Vagina (tissue), 2 donors: ENCODE measurements at places on chromosomes 12 and 14. TPM values are rescaled to one million over a fixed set of nuclear protein-coding genes. Genes with fewer than 3 reads are reported as not detected.

Gene KRT80
- total RNA-seq = 7.9 TPM

Gene PPFIA2
- 5.2 TPM for total RNA-seq

GRCh38 chr12:26274441-26275312, 79.3 kb downstream of the SSPN start:
- peak; percentile 98 for DNase-seq
- no peak overlapping the region for H3K4me3 ChIP-seq
- H3K4me1 ChIP-seq = peaks cover 64% of the 10 kb centered on the region
- H3K27ac ChIP-seq = peak overlapping the region; percentile 90

- H3K27me3 ChIP-seq = no peaks in the 10 kb centered on the region
- H3K4me1 ChIP-seq = peaks cover 44% of the 10 kb centered on the region
- no peaks in the 10 kb centered on the region for H3K36me3 ChIP-seq
- H3K4me3 ChIP-seq = peak overlapping the region; percentile 75
- no peak for DNase-seq
These were observed 564 bp downstream of the ATXN3 start for GRCh38 chr14:92105893-92106142.

- no peaks in the 10 kb centered on the region for H3K4me1 ChIP-seq
- no peak overlapping the region for H3K27ac ChIP-seq
- DNase-seq = no peak
These were observed 181.9 kb upstream of the ARHGAP5 start for GRCh38 chr14:31895206-31895605.

DNA sequence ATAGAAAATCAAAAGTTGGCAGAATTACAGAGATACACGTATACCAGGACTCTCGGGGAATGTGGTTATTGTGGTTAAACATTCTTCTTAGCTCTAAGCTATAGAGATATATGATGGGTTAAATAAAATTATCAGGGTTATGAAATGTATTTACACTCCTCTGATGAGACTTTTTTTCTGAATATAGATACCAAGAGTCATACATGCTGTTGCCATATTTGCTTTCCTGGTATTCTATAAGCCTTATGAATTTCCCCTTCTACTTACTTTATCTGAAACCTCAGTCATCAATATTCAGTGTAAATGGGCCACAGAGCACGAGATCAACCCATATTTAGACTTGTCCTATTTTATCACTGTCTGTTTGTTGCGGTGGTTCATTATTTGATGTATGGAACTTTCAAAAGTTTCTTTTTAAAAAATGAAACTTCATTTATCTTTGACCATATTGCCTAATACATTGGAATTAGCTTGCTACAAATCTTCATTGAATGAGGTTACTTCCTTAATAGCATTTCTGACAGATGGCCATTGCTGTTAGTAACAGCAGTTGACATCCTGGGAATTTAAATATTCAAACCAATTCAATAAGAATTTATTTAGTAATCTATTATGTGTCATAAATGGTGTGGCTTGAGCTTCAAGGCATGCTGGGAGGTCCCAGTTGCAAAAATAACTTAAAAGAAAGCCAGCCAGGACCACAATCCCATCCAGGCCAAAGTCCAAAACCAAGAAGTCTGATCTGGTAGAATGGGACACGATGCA, 393.5 kb downstream of the PCNX1 start:
- no peaks in the 10 kb centered on the region for H3K4me1 ChIP-seq
- no peaks in the 10 kb centered on the region for H3K27me3 ChIP-seq
- DNase-seq = no peak
- no peaks in the 10 kb centered on the region for H3K36me3 ChIP-seq
- no peak overlapping the region for H3K4me3 ChIP-seq

- no peak overlapping the region for H3K4me3 ChIP-seq
- H3K27ac ChIP-seq = no peak overlapping the region
- no peaks in the 10 kb centered on the region for H3K4me1 ChIP-seq
- H3K27me3 ChIP-seq = no peaks in the 10 kb centered on the region
- H3K36me3 ChIP-seq = no peaks in the 10 kb centered on the region
These were observed 868.2 kb downstream of the C12orf50 start for GRCh38 chr12:87160848-87161601.

DNA sequence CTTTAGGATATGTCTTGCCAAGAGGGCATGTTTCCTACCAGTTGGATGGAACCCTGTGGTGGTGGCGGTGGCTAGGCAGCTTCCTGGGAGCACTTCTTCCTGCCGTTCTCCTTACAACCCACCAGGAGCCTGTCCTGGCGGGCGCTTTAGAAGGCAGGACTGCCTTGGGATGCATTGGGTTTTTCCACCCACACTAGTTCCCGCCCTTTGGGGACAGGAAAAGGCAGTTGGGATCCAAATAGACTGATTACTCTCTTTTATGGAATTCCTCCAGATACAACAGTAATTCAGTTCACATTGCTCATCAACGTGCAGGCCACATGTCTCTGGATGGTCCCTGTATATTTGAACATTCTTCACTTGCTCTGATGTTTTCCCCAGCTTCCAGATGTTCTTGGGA, 305.7 kb upstream of the SSTR1 start:
- no peak overlapping the region for H3K4me3 ChIP-seq
- no peaks in the 10 kb centered on the region for H3K36me3 ChIP-seq
- no peak for DNase-seq

GRCh38 chr12:92465786-92466295, 236.9 kb upstream of the PLEKHG7 start:
- no peak for DNase-seq
- H3K27ac ChIP-seq = no peak overlapping the region
- no peaks in the 10 kb centered on the region for H3K36me3 ChIP-seq
- no peak overlapping the region for H3K4me3 ChIP-seq
- peaks cover 9% of the 10 kb centered on the region for H3K4me1 ChIP-seq
